Epithelial cell of umbilical artery (primary cell): ENCODE measurements at places on chromosomes 4 and X. TPM values are rescaled to one million over a fixed set of nuclear protein-coding genes. Genes with fewer than 3 reads are reported as not detected.

Gene ALAS2
- total RNA-seq, result not detected in 2 replicates

Gene BTK
- total RNA-seq, result 0.15 TPM in 1 of 2 replicates, not detected in the other

Gene AREG
- total RNA-seq, result 0.32 TPM in 1 of 2 replicates, not detected in the other

Gene GNRHR
- total RNA-seq, result not detected in 2 replicates

Gene CD38
- total RNA-seq, result under 0.01 TPM in 1 of 2 replicates, not detected in the other

Gene FRAS1
- total RNA-seq, result 3.9 and 9.9 TPM in 2 replicates

Gene OTUD6A
- not detected in 2 replicates for total RNA-seq

Gene IL1RAPL2
- not detected in 2 replicates for total RNA-seq

Gene NPNT
- not detected in 2 replicates for total RNA-seq

Gene DDX60
- 20.5 and 98.6 TPM in 2 replicates for total RNA-seq

Gene SCD5
- total RNA-seq, result 33.1 and 35.6 TPM in 2 replicates

Gene ASB12
- total RNA-seq, result not detected in 2 replicates

Gene GYPA
- not detected in 2 replicates for total RNA-seq

Gene PCYT1B
- 0.32 and 0.61 TPM in 2 replicates for total RNA-seq

Gene PITX2
- total RNA-seq, result 0.65 and 1.2 TPM in 2 replicates

Gene ARL13A
- not detected in 2 replicates for total RNA-seq

Gene CCDC110
- total RNA-seq, result under 0.01 and 0.46 TPM in 2 replicates

Gene EGF
- total RNA-seq, result under 0.01 and 0.15 TPM in 2 replicates

Gene TCEAL2
- total RNA-seq, result not detected in 2 replicates

Gene CT83
- total RNA-seq, result not detected in 2 replicates

Gene AMOT
- 2.9 and 3.2 TPM in 2 replicates for total RNA-seq

Gene NDNF
- total RNA-seq, result not detected in 2 replicates

Gene PNMA6F
- total RNA-seq, result not detected in 2 replicates

Gene MAGEA12
- not detected in 2 replicates for total RNA-seq

Gene KLHL13
- 14.3 and 18.5 TPM in 2 replicates for total RNA-seq

Gene CEP44
- 11.4 and 23.7 TPM in 2 replicates for total RNA-seq

Gene DMRTC1
- not detected in 2 replicates for total RNA-seq

Gene ARHGAP36
- not detected in 2 replicates for total RNA-seq

Gene HPGD
- not detected in 2 replicates for total RNA-seq

Gene CENPC
- total RNA-seq, result 13.3 and 14.1 TPM in 2 replicates

Gene MSANTD1
- total RNA-seq, result under 0.01 and 0.46 TPM in 2 replicates

Gene UGT2A3
- total RNA-seq, result not detected in 2 replicates
